ENCODE measurements at places on chromosomes 12 and 14.

DNA sequence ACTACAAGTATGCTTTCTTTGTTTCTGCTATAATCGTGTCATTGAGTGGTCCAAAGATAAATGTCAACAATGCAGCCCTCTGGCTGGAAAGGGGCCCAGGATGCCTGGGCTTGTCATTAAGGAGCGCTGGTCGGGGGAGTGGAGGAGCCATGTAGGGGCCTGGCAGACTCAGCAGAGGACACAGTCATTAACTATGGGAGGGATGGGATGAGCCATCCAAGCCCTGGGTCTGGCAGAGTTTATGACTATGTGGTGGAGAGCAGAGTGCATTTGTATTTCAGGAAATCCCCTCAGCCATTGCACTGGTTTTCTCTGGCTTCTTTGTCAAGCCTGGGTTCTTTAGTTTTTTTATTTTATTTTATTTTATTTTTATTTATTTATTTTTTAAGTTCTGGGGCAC is 243.1 kb downstream of the C12orf75 start:
- DNase-seq, result no peak

GRCh38 chr12:12338527-12339168 is 11.4 kb downstream of the MANSC1 start:
- no peak for DNase-seq

- DNase-seq, result no peak
These were observed 8.3 kb upstream of the GOLGA5 start for GRCh38 chr14:92785667-92786426.

DNA sequence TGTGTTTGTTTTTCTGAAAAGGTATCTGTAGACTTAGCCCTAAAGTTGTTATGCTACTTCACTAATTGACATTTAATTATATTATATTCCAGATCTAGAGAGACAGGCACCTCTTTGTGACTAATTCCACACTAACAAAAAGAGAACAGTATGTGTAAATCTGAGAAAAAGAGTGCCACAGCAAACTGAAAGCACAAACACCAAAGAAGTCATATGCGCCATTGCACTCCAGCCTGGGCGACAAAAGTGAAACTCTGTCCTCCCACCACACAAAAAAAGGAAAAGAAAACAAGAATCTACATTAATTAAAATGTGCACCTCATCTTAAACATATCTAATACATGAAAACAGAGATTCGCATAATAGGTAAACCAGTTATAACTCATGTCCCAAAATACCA is 4.4 kb upstream of the CSRNP2 start:
- no peak for DNase-seq

DNA sequence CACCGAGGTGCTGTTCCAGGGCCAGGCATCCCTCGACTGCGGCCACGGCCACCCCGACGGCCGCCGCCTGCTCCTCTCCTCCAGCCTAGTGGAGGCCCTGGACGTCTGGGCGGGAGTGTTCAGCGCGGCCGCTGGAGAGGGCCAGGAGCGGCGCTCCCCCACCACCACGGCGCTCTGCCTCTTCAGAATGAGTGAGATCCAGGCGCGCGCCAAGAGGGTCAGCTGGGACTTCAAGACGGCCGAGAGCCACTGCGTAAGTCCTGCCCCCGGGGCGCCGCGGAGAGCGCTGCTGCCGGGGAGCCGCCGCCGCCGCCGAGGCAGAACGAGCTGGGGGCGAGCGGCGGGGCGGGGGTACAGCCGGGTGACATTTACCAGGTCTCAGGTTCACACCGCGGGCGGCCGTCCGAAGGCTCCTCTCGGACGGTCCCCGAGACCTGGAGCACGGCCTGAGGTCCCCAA is 1.4 kb downstream of the PLXNC1 start:
- DNase-seq, result no peak

DNA sequence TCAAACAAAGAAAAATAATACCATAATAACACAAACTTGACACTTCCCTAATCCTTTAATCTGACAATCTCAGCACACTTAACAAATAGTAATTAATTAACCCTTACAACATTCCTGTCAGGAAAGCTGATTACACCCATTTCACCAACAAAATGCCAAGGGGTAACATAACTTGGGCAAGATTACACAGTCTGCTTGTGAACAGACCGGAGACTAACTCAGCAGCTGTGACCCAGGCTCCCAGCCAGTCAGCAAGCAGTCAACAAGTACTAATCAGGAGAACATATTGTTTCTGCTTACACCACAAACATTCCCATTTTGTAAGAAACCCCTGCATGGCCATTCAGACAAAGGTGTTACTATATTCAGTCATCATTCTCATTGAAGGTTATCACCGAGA is 592.5 kb upstream of the FLRT2 start:
- DNase-seq, result no peak

- DNase-seq, result no peak
These were observed 13.5 kb downstream of the ATP2B1 start for GRCh38 chr12:89695100-89695499.

DNA sequence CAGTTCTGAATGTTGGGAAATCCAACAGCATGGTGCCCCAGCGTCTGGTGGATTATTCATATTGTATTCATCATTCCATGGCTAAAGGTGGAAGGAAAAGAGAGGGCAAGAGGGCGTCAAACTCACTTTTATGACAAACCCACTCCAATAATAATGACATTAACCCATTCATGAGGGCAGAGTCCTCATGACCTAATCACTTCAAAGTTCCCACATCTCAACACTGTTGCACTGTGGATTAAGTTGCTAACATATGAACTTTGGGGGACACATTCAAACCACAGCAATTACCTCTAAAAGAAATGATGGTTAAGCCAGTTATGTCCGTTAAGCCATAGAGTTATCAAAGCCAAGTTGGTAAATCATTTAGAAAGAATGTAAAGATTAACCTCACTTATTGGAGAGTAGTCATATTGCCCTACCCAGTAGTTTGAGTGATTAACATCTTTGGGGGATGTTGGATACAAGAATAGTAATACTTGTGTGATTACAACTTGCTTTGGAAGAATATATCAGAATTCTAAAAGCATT is 212.4 kb upstream of the FLRT2 start:
- DNase-seq, result no peak

GRCh38 chr14:93267149-93267711 is 60.2 kb downstream of the UBR7 start:
- DNase-seq, result no peak

DNA sequence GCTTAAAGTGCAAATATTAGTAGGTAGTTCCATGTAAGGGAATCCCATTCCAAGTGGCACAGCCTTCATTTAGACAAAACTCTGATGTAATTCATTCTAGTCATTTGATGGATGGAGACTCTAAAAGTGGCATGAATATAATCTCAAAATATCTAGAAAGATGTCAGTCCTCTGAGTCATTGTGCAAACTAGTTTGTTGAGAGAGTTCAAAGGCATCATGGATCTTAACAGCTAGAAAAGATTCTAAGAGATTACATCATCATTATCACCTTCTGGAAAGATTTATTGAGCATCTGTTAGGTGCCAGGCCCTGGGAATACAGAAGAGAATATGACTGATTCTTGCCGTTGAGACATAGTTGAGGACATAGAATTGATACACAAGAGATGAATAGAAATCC is 30.7 kb downstream of the CRADD start:
- no peak for DNase-seq

DNA sequence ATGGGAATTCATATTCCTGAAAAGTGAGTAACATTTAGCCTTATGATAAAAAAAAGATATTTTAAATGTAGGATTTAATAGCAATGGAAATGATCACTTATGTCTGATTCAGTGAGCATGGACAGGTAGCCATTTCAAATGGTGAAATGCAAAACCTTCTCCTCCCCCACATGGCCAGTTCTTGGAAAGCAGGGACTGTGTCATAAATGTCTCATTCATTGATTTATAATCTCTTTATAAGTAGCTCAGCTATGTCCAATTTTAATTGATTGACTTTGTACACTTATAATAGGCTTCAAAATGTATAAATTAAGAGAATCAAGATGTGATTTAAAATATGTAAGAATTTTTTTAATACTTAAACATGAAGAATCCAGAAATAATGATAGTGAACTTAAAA is 24.6 kb upstream of the SCFD1 start:
- no peak for DNase-seq

DNA sequence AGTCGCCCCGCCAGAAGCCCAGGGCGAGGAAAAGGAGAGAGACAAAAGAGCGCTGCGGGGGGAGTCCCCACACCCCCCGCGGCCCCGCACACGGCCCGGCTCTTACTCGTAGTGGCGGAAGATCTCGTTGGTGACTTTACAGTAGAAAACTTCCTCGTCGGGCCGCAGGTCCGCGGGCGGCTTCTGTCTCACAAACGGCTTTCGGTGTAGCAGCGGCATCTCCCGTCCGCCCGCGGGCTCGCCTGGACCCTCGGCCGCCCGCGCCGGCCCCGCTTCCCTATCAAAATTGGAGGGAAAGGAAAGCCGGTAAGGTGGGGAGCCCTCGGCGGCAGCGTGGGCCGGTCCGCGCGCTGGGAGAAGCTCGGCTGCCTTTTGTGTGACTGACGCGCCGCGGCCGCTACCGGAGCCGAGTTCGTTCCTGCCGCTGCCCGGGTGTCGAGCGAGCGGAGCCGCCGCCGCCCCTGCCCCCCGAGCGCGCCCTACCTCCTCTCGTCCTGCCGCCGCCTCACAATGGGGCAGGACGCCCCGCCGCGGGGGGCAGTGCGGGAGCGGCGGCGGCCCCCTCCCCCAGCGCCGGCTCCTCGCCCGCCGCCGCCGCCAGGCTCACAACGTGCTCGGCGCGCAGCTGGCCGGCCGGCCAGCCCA is 652 bp downstream of the BAZ1A start:
- peak; percentile 34 for DNase-seq

GRCh38 chr12:3596703-3597415 is 105.9 kb downstream of the PRMT8 start:
- DNase-seq, result no peak

GRCh38 chr12:38921025-38921677 is 15.8 kb upstream of the CPNE8 start:
- peak; percentile 3 for DNase-seq

- DNase-seq, result no peak
These were observed 60.8 kb upstream of the EEA1 start for GRCh38 chr12:92989715-92990484.

GRCh38 chr12:6606331-6607131 is 648 bp downstream of the CHD4 start:
- DNase-seq, result peak; percentile 56

GRCh38 chr12:94545935-94546771 is 86.5 kb upstream of the CEP83 start:
- DNase-seq, result no peak
